ENCODE measurements at places on chromosomes 1 and 21.

- DNase-seq: no peak
Measured at GRCh38 chr1:184146202-184146601, 94.7 kb downstream of the TSEN15 start.

GRCh38 chr1:244466724-244467123 is 5.7 kb downstream of the CATSPERE start:
- DNase-seq: no peak

DNA sequence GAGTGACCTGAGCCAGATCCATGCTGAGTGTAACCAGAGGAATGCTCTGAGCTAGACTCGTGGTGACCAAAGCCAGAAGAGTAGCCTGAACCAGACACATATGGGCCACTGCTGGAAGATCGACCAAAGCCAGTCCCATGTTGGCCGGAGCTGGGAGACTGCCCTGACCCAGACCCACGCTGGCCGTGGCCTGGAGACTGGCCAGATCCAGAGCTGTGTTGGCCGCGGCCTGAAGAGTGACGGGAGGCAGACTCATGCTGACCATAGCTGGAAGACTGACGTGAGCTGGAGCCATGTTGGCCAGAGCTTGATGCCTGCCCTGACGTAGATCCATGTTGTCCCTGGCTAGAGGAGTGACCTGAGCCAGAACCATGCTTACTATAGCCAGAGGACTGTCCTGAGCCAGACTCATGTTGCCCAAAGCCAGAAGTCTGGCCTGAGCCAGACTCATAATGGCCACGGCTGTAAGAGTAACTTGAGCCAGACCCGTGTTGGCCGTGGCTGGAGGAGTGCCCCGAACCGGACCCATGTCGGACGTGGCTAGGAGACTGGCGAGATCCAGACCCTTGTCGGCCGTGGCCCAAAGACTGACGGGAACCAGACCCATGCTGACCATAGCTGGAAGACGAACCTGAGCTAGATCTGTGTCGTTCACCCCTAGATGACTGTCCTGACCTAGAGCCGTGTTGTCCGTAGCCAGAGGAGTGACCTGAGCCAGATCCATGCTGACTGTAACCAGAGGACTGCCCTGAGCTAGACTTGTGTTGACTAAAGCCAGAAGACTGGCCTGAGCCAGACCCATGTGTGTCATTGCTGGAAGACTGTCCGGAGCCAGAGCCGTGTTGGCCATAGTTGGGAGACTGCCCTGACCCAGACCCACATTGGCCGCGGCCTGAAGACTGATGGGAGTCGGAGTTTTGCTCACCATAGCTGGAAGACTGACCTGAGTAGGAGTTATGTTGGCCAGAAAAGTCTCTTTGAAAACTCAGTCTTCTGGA is 3.5 kb downstream of the HRNR start:
- no peak for DNase-seq

- no peak for DNase-seq
Measured at GRCh38 chr1:227781314-227781930, 34.1 kb upstream of the PRSS38 start.

DNA sequence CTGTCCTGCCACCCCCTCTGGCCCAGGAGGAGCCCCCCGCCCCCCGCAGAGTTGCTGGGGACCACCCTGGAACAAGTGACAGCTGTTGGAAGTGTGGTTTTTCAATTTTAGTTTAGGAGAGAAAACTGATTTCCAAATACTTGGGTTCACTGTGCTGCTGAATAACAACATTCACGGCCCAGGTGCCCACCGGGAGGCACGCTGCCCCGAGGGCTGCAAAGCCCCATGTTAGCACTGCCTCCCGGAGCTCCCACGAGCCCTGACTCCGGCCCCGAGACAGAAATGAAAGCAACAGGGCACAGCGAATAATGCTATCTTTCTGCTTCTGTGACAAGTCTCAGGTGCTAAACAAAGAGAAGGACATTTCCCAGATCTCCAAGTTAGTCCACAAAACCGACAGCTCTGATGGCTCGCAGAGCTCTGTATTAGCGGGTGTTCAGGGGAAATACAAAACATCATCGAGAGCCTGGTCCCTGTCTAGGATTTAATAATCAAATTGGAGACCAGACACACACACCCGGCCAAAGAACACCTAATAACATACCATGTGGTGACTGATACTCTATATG is 451.5 kb downstream of the KIF26B start:
- no peak for DNase-seq

GRCh38 chr1:19360843-19361610 is 48.9 kb downstream of the SLC66A1 start:
- DNase-seq: no peak

DNA sequence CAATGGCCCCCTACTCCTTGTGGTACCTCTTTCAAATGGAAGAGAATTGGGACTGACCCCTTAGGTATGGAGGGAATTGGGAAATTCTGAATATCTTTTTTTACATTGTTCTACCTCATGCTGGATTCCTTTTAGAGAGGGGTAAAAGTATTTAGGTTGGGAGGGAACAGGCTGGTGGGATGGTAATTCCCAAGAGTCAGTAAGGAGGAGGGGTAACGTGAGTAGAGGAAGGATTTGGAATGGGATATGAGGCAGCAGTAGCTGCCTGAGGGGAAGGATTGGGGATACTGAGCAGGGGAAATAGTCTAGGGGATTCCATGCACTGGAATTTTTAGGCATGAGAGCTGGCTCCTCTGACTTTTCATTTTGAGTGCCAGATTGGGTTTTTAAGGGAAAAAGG is 3.8 kb upstream of the AADACL3 start:
- no peak for DNase-seq

DNA sequence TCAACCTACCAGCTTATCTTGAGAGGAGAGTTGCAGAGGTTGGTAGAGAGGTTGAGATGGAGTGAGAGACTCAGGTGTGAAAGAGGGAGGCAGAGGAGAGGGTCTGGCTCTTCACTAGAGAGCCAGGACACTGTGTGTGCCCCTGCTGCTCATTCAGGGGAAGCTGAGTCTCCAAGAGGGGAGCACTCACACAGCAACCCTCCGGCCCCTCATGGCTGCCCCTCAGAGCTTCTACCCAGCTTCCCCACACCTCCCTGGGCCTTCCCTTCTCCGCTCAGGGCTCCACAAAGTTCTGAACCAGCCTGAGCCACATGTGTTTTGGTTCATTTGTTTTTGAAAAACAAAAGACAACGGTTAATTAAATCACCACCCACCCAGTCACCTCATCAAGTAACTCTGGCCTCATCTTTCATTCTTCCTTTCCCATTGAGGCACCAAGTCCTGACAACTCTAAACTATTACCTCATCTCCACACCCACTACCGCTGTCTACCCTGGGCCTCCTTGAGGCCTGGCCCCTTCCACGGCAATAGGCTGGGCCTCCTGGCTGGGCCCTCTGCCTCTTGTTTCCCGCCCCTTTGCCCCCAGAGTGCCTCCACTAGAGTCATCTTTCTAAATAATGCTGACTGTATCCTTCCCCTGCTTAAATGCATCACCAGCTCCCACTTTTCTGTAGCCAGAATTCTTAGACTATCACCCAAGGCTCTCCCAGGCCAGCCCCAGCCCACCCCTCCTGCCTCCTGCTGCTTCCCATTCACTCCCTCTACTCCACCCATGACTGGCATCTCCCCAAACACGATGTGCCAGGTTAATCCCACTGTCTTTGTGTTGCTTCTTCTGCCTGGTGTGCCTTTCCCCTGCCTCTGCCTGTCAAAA is 33.0 kb downstream of the TNNT2 start:
- no peak for DNase-seq

DNA sequence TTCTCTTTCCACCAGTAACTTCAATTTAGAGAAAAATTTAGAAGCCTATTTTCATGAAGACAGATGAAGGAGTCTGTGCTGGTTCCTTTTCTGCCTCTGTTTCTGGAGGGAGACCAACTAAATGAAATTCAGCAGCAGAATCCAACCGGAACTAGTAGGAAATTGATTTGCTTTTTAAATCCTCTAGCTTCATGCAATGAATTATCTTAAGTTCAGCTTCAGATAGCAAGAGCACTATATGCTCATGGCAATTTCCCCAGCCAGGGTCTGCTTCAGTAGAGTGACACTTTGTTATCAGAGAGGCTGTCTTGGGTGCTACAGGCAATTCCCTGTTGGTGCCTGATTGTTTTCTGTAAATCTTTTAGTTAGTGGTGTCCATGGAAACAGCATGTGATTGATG is 189.7 kb downstream of the SLC35F3 start:
- DNase-seq: no peak

DNA sequence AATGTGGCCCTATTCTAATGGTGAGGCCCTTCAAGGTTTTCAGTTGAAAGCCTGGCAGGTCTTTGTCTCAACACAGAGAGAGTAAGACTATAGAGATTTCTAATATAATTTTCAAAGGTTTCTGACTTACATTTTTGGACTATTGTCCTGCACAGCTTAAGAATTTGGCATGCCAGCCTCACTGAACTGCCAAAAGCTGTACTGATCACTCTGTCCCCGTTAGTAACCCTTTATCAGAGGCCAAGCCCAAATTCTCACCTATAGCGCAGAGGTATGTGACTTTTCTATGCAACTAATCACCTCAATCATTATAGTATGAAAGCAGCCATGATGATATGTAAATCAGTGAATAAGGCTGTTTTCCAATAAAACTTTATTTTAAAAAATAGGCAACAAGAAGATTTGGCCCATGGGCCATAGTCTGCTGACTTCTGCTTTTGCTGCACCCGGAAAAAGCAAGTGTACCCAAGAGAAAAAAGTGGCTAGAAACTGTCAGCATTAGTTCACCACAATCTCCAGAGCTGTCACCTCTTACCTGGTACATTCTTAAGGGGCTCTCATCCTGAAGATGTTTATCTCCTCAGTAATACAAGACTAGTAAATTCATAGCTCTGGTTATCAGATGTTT is 85.4 kb downstream of the PIGK start:
- DNase-seq: no peak

DNA sequence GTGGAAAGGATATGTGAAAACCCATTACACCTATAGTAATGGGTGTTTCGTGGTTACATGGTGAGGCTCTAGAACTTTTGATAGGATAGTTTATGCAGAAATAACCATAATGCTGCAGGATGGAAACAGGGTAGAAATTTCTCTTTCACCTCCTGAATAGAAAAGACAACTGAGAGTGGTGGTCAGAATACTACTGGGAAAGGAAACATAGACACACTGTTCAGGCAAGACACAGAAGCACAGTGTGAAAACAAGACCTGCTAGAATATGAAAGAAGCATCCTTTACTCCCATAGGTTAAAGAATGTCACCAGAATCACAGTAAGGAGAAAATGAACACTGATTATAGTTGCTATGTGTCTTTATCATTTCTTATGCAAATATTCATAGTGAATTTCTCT is 496.6 kb downstream of the DPYD start:
- no peak for DNase-seq

DNA sequence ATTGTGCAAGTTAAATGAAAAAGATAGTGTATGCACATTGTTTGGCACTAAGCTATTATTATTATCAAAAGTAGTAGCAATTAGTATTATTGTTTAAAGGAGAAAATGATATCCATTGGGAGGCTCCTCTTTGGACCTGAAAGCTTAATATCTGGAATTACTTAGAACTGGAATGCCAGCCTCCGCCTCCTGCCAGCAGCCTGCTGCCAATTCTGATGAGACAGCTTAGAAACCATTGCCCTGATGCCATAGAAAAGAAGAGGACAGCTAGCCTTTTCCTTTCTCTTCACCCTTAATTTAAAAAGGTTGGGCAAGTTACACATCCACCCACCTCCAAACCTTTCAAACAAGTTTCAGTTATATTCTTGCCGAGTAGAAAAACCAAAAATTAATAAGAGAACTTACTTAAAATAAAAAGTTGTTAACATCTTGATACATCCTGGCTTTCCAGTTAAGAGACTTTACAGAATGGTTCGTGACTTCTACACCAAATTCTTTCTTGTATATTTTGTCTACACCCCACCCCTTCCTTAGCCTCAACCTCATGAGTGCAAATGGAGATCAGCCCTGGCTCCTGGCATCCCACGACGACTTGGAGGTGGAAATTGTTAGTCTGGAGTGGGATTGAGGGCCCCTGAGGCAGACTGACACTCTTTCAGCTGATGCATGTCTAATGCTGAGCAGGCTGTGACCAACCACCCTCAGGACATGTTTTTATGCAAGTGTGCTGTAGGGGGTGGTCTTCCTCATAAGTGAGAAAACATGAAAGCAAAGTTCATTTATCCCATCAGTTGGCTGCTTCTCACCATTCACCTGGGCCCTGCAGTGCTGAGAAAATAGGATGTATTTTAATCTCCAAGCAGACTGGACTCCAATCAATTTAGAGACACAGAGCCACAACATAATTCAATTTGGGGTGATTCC is 120.6 kb downstream of the KCNJ15 start:
- DNase-seq: no peak

DNA sequence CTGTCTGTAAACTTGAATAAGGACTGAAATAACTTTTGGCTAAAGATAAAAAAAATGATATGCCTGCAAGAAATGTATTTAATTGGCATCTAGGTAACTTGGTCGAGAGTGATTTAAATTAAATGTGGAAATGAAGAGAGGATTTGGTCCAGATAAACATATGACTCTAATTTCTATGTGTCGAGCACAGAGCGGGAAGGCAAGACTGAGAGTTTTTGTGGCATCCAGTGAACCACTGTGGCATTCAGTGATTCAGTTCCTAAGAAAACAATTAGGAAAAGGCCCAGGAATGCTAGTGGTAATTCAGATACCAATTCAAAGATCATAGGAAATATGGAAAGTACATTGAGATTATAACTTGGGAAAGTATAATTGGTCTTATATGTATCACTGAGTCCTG is 39.6 kb downstream of the PDE4B start:
- no peak for DNase-seq

GRCh38 chr1:166969074-166969677 is 6.2 kb downstream of the ILDR2 start:
- DNase-seq: no peak

GRCh38 chr1:59061876-59062275 is 235.0 kb upstream of the FGGY start:
- peak; percentile 34 for DNase-seq

DNA sequence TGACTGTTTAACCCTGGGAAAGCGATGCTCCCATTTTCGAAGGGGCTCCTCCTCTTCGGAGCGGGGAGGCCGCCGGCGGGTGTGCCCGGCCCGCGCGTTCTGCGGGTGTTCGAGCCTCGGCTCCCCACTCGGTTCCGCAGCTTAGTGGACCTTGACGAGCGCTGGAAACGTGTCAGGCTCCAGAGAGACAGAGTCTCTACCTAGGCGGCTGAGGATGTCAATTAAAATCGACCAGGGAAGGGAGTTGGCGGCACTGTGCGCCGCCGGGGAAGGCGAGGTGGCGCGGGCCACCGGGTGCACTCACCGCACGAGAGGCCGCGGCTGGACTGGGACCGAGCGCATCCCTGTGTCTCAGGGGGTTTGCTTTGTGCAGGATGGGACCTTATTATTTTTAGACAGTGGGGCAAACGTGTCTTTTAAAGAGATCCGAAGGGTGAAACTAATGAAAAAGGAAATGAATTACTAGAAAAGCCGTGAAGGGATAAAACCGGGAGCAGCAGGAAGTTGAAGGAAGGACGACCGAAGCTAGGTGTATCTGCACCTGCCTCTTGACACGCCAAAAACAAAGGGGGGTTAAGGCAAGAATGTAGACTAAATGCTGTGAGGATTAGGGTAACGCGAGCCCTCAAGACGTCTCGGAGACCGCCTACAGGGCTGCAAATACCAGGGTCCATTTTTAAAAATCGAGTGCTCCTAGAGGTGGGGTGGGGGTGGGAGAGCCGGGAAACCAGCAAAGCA is 5.6 kb downstream of the LHX4 start:
- no peak for DNase-seq

Data from urothelium cell line (cell line).